Heart left ventricle (tissue), 16 donors: ENCODE measurements at places on chromosomes 5 and 9. TPM values are rescaled to one million over a fixed set of nuclear protein-coding genes. Genes with fewer than 3 reads are reported as not detected.

DNA sequence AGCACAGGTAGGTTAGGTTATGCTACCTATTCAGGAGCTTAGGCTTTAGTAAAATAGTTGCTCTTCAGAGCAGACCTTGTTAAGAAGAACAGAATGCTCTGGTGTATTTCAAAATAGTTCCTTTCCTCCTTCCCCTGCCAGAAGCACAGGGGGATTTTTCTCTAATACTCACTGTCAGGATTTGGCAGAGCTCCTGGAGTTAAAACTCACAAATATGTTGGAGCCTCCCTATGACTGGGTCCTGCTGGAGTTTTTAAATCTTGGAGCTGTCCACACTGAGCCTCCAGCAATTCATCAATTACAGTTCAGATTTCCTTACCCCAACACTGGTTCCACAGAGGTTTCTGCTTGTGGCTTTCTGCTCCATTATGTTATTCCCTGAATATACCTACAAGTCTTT is 1233.8 kb upstream of the WWC1 start:
- DNase-seq: no peak

- DNase-seq: no peak
Measured at GRCh38 chr9:34374339-34374738, 2.4 kb downstream of the MYORG start.

NR6A1 gene
- 1.6 TPM for total RNA-seq

GRCh38 chr5:180668835-180669596 is 19.6 kb upstream of the FLT4 start:
- no peak for DNase-seq

DNA sequence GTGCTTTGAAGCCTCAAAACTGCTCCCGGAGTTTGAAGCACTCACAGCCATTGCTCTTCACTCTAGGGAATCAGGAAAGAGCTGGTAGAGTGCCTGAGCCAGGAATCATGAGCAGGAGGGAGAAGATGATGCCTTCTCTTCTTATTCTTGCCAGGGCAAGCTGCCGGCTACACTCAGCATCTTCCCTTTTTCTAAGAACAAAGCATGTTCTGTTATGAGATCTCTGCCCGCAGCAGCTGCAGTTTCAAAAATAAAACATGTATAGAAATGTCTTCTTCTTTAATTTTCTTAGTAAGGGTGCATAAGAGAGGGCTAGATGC is 57.9 kb upstream of the RICTOR start:
- DNase-seq: no peak

- DNase-seq: no peak
Measured at GRCh38 chr5:145948921-145949320, 12.5 kb downstream of the SH3RF2 start.

- DNase-seq: no peak
Measured at GRCh38 chr5:73994963-73995362, 369.0 kb downstream of the ARHGEF28 start.

GRCh38 chr5:39544941-39545340 is 120.2 kb upstream of the DAB2 start:
- DNase-seq: no peak

FOXD4L5 gene
- total RNA-seq: not detected

- DNase-seq: no peak
Measured at GRCh38 chr5:131709043-131709442, 74.0 kb upstream of the RAPGEF6 start.

GKAP1 gene
- total RNA-seq: 20.5 TPM
